ENCODE measurements at places on chromosomes 2 and 18. TPM values are rescaled to one million over a fixed set of nuclear protein-coding genes. Genes with fewer than 3 reads are reported as not detected.

DNA sequence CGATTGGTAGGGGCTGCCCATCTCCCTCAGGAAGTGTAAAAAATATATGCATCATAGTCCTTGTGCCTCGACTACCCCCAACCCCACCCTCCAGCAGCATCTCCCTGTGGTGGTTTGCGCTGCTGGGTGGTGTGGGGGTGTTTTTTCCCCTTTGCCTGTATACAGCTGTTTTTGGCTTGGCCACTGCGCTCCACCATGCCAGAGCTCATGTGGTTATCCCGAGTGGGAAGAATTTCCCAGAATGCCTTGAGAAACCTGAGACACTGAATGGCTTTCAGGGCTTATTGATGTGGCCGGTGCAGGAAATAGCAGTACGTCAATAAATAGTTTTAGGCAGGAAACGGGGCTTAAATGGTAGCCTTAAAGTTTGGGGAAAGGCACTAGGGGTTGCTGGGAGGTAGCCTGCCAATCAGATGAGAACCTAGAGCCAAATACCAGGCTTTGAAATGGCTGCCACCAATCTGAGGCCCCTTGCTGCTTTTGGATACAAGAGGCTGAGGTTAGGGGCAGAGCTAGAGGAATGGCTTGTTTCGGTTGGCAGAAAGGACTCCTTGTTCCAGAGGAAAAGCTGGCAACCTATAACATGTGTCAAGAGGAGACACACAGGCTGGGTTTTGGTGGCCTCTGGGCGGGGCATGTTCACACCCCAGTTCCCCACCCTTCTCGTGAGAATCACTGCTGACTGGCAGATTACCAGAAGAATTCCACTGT lies 144.1 kb downstream of the SMAD7 start:
- no peak for DNase-seq

The PLEKHH2 gene
- 4.2 TPM for total RNA-seq

DNA sequence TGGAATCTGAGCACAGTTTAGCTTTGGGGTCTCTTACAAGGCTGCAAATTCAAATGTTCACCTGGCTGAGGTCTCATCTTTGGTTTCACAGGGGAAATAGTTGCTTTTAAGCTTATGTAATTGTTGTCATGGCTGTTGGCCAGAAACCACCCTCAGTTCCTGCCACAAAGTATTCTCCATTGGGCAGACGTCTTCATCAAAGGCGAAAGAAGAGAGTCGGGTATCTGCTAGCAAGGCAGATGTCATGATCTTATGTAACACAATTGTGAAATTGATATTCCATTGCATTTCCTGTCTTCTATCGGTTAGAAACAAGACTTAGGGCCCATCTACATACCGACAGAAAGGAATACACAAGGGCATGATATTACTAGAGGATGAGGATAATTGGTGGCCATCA lies 816.2 kb downstream of the MBD2 start:
- no peak for DNase-seq

- DNase-seq: no peak
These were observed 304.7 kb upstream of the HNMT start for GRCh38 chr2:137659616-137660015.

The CDH19 gene
- 0.93 TPM for total RNA-seq

GRCh38 chr2:213253162-213253561 lies 31.1 kb upstream of the SPAG16 start:
- no peak for DNase-seq

The GCC2 gene
- 23.2 TPM for total RNA-seq

DNA sequence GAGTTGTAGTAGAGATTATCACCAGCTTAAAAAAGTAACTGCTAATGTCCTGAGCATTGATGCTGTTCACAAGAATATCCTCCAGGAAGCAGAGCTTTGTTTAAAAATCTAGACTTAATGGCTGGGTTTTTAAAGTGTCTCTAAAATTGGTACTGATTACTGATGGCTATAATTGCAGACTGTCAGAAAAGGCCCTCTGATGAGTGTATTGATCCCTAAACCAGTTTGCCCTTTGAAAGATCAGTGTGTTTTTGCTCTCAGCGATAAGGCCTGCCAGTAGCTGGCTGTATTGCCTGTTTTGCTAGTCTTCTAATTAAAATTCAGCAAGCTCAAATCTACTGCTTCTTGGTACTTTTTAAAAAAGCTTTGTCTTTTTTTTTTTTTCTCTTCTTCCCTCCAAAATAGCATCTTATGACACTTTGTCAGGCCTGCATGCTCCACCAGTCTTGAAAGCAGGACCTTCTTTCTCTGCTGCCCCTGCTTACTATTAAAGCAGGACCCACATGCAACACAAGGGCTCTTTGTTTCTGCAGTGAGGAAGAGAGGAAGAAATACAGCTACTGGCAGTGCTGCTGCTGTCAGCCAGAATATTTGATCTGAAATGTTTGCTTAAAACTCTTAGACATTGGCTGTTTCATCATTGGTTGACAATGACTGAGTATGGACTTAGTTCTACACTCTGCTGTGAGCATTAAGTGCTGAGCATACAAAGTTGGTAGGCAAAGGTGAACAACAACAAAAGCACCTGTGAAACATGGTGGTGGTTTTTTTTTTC lies 1.8 kb downstream of the SEC11C start:
- DNase-seq: no peak

The PXDN gene
- 9.2 TPM for total RNA-seq

GRCh38 chr2:133109772-133110171 lies 439.8 kb upstream of the LYPD1 start:
- no peak for DNase-seq

DNA sequence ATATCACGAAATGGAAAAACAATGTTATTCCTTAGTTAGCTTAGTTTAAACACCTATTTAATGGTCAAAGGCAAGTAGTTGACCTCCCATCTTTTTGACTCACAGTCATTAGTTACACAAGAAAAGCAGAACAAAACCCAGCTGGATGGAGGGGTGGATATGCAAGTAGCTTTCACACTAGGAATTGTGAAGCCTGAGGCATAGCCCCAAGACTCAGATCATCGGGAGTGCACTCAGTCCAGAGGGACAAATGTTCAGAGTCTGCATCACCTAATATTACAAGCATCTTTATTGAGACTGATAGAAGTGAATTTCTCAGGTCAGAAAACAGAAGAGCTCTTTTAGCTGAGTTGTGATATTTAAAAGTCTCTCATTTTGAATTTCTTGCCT lies 15.5 kb upstream of the CPS1 start:
- DNase-seq: no peak

DNA sequence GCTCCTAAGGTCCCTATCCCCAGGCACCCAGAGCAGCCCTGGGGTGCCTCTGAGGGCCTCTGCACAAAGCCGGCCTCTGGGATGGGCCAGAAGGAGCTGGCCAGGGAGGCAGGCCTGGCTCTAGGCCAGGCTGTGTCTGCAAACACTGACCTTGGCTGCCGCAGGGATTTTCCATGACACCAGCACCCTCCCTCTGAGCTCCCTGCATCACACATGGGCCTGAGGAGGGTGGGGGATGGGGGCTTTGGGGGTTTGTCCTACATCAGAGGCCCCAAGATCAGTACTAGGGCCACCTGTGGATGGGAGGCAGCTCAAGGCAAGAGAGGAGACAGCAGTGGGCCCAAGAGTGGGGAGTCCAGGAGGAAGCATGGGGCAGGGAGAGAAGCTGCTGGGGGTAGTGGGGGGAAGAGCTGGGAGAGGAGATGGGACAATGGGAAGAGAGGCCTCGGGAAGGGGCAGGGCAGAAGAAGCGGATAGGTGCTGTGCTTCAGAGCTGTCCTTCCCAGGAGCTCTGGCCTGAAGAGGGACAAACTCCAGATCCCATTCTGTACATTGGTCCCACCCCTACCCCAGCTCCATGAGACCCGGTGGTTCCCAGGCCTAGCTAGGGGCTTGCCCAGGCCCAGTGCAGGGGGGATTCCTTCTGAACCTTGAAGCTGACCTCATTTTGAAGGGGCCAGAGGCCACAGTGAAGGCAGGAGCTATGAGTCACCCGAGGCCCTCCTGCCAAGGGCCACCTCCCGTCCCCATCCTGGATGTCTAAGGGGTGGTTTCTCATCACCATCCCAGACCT lies 28.0 kb downstream of the KCNK3 start:
- peak; percentile 91 for DNase-seq

- peak; percentile 84 for DNase-seq
These were observed at the start of gene SOCS6 for GRCh38 chr18:70288851-70289328. Gene SOCS6 (plus strand): TSS chr18:70289045. CDS start chr18:70324669, 35,624 bp downstream.

GRCh38 chr18:46950064-46950656 lies 32.8 kb downstream of the KATNAL2 start:
- no peak for DNase-seq

DNA sequence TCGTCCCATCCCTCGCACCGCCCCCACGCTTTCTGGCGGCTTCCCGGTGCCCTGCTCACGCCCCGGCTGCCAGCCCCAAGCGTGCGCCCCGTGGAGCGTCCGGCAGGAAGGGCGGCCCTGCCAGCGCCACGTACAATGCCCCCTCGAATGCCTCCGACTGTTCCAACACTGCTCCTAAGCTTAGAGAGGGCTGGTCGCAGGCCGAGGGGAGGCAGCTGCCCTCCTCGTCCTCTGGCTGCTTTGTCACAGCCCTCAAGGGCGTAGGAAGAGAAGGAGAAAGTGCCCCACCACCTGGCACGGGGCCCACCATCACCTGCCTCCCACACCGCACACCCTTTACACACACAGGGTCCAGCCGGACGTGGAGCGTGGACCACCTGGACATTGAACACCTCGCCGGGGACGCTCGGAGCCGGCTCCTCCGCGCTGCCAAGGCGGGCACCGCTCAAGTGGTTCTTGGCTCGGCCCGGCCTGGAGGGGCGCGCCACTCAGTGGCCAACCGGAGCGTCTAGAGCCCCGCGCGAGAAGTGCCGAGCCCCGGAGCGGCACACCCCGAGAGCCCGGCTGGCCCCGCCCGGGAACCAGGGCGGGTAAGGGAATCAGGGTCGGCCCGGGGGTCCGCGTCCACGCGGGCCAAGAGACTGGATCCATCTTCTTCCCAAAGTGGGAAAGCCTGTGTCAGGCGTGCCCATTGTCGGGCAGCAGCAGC lies 830 bp downstream of the DNER start:
- peak; percentile 76 for DNase-seq

DNA sequence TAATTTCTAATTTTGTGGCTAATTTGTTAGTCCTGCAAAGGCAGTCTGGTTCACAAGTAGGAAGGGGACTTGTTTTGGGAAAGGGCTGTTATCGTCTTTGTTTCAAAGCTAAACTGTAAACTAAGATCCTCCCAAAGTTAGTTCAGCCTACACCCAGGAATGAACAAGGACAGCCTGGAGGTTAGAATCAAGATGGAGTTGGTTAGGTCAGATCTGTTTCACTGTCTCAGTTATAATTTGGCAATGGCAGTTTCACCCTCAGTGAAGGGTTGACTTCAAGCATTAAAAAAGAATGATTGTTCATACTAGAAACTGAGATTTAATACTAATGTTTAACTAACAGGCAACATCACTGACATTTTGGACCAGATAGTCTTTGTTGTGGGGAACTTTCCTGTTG lies 69.5 kb downstream of the KIAA2012 start:
- DNase-seq: no peak

- DNase-seq: no peak
These were observed 44.5 kb downstream of the SOCS6 start for GRCh38 chr18:70333316-70333715.

DNA sequence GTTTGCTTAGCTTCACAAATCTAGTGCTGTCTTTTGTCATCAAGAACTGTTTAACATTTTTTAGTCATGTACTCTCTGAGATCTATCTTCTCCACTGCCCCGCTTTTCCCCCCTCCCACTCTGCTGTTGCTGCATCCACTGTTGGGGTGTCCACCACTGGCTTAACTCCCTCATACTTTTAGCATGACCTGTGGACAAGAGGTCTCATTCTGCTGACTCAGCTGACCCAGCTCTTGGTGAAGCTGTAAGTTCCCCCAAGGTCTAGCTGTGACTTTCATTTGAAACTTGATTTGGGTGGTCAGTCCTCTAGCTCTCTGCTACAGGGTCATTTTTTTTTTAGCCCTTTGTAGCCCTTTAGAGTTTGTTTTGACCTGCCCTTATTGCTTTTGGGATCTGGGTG lies 427.2 kb downstream of the PLCL1 start:
- no peak for DNase-seq

- DNase-seq: no peak
These were observed 65.4 kb downstream of the IKZF2 start for GRCh38 chr2:213086050-213086449.

DNA sequence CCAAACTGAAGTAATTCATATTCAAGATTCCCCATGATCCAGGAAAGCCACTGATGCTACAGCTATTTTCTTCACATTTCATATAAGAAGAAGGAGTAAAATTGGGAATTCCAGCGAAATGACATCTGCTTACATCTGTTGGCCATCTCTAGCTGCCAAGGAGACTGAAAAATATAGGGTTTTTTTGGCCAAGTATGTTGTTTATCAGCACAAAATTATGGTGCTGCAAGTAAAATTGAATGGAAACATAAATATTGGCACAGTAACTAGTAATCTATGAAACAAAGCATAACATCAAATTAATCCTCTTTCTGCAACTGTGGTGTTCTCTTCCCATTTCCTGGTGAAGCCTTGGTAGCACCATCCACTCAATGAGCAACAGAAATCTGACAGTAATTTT lies 649.5 kb upstream of the ZNF804A start:
- DNase-seq: no peak

DNA sequence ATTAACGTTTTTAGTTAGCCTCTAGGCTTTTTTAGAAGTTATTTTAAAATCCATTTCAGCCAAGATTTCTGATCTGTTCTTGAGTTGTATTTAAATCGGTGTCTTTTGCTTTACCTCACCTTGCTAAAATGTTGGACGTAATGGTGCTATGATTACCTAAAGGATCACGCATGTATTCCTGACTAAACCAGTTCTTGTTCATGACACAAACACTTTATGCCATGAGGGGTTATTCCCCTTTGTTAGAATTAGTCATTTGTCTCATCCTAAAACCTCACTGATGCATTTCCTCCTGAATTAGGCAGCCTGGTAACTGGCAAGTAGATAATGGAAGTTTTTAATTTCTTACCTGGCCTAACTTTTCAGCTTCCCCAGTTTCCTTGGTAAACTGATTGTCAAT lies 185.4 kb upstream of the TANK start:
- no peak for DNase-seq

GRCh38 chr2:43358410-43359201 lies 132.2 kb upstream of the ZFP36L2 start:
- no peak for DNase-seq

The PCARE gene
- not detected for total RNA-seq

DNA sequence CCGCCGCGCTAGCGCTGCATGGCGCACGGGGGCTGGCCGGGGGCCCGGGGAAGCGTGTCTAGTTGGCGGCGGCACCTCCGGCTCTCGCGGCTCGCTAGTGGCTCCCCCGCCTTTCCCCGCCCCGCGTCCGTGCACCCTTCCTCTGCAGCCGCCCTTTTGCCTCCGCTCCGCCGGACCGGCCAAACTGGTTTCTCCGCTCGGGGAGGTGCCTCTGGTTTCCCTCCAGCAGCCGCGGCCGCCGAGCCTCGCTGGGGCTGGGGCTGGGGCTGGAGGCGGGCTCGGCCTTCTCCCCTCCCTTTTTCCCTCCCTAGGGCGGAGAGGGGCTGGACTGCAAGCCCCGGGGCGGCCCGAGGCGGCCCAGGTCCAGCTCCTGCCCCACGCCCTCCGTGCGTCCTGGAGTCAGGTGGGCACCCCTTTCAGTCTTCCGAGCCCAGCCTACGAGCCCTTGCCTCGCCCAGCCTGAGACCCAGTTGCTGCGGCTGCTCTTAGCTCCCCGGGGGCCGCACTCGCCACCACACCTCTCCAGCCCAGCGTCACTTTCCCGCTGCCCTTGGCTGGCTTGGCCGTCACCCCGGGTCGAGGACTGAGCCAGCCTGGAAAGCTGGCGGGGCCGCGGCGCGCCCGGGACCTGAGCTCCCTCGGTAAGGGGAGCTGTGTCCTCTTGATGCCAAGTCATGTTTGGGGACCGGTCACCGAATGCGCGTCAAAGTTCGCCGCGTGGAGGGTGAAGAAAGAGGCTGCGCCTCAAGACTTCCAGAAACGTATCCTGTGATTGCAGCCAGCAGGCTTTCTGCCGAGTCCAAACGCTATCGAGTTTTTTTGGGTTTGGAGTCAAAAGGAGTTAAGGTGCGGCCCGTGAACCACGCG lies at the start of gene ATP8B1:
Gene ATP8B1 (minus strand): TSS at position 213 of the 867 bp plus-strand sequence. CDS start 71,508 bp downstream, outside the sequence.
- peak; percentile 99 for DNase-seq
